ENCODE measurements at places on chromosomes 7 and 10.

- peak; percentile 88 for ATAC-seq
Observed at GRCh38 chr10:24307696-24308485, 99.0 kb downstream of the KIAA1217 start.

- ATAC-seq = no peak
Observed at GRCh38 chr10:103692952-103693811, 162.2 kb downstream of the SH3PXD2A start.

- no peak for ATAC-seq
Observed at GRCh38 chr7:95577137-95577536, 19.2 kb downstream of the PDK4 start.

DNA sequence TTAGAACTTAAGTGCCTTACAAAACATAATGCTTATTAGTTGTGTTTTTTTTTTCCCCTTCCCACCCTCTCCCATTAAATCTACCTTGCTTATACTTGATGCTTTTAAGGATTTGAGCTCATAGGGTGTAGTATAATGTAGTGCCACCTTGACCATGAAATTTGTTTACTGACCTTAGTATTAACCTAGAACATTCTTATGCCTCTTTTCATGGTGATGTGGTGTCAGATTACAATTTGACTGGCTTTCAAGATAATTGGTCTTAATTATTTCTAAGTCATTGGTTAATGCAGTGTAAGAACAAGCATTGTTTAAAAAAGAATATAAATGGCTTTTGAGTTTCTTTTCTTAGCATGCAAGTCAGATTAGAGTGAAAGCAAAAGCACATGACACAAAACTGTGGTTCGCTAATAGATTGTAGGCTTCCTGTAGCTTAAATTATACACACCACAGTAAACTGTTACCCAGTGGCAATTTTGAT, 61.8 kb downstream of the ADD3 start:
- no peak for ATAC-seq

DNA sequence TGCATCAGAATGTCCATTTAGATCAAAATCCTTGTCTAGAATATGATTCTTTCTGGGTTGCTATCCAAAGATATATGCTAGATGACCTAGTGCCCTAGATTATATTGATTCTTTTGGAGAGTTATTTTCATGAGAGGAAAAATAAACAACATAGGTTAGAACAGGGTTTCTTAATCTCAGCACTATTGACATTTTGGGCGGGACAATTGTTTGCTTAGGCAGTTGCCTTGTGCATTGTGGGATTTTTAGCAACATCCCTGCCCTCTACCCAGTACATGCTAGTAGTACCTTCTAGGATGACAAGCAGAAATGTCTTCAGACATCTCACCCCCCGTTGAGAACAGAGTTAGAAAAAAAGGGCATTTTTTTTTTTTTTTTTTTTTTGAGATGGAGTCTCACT, 25.1 kb upstream of the LAMB1 start:
- ATAC-seq = no peak

GRCh38 chr7:138662076-138662990, 38.8 kb downstream of the SVOPL start:
- ATAC-seq = peak; percentile 35

- peak; percentile 84 for ATAC-seq
Observed at GRCh38 chr10:77428691-77429395, 208.8 kb downstream of the KCNMA1 start.

DNA sequence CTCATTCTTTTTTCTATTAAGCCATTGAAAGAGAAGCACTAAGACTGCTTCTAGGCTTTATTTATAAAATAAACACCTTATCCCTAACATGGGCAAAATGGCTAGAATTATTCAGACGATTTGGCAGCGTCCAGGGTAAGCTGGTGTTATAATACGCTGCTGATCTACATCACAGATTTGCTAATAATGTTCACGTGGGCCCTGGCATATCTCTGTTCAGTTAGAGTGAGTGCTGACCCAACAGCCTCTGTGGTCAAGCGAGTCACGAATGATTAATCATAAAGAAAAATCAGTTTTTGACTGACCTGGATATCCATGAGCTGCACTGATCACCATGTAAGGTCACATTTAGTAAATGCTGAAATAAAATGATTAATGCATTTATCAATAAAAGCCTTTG, 28.4 kb upstream of the CBLL1 start:
- peak; percentile 33 for ATAC-seq

- ATAC-seq = peak; percentile 88
Observed at GRCh38 chr7:13293264-13294002, 606.0 kb downstream of the ARL4A start.

DNA sequence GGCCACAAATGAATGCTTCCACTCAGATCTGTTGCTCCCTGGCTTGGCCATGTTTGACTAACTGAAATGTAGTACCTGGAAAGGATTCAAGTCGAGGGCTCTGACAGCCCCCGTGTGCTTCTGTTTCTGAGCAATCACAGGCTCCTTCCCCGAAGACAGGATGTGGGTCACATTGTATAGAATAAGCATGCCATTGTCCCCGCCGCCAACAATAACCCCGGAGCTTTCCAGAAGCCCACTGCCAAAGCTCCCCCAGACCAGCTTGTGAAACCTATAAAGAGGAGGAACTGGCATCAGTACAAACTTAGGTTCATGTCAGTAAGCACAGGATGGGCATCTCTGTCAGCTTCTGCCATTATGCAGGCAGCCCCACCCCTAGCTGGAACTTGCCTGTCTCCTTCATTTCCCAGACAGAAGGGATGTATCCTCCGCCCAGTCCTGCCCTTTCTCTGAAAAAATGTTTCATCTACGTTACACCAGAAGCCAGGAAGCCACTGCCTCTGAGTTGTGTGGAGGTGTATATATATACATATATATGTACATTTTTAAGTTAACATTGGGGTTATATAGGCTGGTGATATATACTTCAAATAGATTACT, 10.3 kb downstream of the SEC31B start:
- no peak for ATAC-seq

DNA sequence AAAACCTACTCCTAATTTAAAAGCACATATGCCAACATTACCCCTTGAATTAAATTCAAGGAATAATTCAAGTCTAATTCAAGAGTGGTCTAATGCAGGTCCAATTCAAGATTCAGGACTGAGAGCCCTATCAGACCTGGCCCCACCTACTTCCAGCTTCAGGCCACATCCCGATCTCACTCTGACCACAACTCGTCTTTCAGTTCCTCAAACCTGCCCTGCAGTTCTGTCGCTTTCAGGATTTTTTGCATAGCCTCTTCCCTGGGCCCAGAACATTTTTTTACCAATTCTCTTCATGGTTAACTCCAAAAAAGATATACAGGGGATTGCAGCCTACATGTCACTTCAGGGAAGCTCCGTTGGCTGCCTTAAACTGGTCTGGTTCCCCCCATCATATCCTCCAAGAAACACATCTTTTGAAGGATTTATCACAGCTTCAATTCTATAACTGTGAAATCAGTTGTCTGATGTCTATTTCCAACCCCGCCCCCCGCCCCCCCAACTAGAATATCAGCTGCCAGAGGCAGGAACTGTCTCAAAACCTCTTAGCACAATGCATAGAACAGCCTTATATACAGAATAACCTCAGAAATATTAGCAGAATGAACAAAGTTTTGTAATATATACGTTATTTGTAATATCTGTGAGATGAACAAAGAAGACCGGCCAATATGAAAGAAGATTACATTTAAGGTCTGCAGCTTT, 20.8 kb downstream of the CCDC6 start:
- ATAC-seq = no peak

DNA sequence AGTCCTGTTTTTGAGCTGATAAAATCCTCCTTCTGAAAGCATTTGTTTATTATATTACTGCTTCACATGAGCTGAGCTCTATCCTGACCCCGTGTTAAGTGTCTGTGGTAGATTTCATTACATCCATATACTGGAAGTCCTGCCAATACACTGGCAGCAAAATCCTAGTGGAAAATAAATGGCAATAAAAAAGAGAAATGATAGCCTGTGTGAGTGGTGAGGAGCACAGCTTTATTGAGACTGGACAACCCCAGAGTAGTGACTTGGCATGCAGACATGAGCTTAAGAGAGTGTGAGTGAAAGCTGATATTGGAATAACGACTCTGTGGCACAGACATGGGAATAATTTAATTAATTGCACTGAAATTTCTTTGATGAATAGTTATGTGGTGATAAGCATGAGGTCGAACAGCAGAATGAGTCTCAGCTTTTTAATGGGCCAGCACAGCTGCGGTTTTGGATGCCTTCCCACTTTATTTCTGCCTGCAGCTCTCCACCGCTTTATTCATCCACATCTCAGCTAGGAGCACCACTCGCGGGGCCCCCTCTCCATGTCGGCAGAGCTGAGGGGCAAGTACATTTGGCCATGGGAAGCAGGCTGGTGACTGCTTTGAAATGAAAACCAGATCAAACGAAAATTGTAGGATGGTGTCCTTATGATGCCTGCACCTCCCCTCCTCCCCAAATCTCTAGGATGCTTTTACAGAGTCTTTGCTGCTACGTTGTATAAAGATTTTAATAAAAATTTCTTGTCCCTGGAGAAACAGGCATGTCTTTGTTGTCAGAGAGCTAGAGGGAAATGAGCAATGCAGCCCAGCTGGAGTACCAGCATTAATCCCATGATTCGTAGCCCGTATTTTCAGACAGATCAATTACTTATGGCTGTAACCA, 494.3 kb downstream of the AUTS2 start:
- peak; percentile 84 for ATAC-seq

GRCh38 chr10:102508506-102508905, 4.7 kb downstream of the SUFU start:
- ATAC-seq = no peak

DNA sequence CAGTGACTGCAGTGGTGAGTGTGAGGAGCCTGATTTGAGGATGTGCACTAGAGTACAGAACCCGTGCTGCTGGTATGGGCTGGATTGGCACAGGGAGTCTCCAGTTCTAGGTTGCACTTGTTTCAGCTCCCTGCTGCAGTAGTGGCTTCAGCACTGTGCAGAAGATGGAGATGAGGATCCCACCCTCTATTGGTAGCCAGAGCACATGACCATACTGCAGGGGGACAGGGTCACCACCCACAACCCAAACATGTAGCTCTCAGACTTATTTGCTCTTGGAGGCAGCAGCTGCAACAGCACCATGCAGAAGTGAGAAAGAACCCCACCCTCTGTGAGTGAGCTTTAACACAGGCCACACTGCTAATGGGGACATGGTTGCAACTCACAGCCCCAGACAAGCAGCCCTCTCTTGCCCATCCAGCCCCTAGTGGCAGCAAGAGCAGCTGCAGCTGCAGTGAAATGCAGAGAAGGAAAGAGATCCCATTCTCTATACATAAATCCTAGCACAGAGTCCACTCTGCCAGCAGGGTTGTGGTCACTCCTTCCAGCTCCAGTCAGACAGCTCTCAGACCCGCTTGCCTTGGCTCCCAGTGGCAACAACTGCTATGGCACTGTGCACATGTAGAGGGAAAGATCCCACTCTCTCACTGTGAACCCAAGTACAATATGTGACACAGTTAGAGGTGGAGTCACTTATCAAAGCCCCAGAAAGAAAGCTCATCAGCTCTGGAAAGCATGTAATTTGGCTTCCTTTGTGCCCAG, 51.4 kb upstream of the SCIN start:
- ATAC-seq = peak; percentile 93

- peak; percentile 10 for ATAC-seq
Observed at GRCh38 chr7:74306004-74306729, 17.0 kb downstream of the CLIP2 start.

GRCh38 chr7:70525991-70526390, 606.0 kb upstream of the GALNT17 start:
- no peak for ATAC-seq

DNA sequence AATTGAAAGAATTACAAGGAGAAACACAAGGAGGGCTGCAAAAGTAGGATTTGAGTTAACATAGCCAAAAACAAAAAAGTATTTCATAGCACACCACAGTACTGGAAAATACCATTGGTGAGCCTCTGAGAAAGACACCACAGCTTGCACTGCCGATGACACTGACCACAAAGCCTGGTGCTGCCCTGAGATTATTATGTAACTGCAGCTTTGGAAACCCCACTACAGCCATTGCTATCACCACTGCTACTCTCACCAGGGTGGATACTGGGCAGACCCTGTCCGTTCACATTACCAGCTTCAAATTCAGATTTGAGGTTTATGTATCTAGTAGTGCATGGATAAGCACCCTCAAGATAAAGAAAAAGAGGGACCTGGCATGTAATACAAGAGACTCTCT, 1246.7 kb upstream of the SORCS1 start:
- ATAC-seq = no peak

DNA sequence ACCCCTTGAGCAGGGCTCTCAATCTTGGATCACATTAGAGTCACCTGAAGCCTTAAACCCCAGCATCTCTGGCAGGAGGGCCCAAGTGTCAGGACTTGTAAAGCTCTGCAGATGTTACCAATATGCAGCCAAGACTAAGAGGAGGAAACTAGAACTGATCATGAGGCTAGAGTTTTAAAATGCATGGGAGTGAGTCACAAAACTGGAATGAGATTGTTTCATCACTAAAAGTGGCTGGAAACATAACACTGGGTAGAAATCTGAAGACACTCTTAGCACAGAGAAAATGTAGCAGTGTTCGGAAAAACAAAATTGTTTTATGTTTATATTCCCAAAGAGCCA, 63.3 kb upstream of the GHITM start:
- no peak for ATAC-seq

- no peak for ATAC-seq
Observed at GRCh38 chr7:91103363-91103762, 160.9 kb upstream of the FZD1 start.

DNA sequence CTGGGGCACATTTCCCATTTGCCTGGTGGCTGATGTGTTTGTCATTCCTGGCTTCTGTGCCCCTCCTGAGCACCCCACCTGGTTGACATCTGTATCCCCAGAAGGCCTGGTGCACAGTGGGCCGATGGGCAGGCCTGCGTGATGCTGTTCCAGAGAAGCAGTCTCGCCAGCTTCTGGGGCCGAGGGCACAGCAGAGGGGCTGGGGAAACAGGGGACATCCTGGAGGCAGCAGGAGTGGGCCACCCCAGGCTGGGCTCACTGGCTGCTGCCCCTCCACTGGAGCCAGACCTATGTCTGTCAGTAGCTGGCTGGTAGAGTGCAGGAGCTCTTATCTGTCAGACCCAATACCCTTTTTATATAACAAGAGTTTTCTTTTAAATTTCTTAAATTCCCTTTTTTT, 896 bp upstream of the MYL7 start:
- ATAC-seq = no peak

- ATAC-seq = peak; percentile 61
Observed at GRCh38 chr10:16545116-16545736, 23.5 kb upstream of the C1QL3 start.

DNA sequence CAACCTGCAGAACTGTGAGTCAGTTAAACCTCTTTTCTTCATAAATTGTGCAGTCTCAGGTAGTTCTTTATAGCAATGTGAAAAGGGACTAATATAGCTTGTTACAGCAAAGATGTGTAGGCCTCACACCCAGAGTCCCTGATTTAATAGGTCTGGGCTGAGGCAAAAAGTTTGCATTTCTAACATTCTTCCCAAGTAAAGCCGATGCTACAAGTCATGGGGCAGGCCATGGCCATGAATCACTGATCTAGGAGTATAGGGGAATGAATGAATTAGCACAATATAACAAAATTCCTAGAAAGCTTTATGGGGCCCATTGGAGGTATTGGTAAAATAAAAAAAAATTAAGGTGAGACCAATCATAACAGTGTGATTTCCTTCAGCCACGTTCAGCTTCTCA, 11.5 kb upstream of the AASS start:
- no peak for ATAC-seq

GRCh38 chr7:77800158-77800557, 1.6 kb downstream of the PHTF2 start:
- no peak for ATAC-seq

- ATAC-seq = peak; percentile 65
Observed at GRCh38 chr7:133668296-133669060, 415.6 kb downstream of the EXOC4 start.

GRCh38 chr7:135178364-135178763, 7.9 kb upstream of the CYREN start:
- no peak for ATAC-seq

All from SK-N-SH treated with all-trans-retinoic acid at 6 μM for 48 hours (cell line).